Lung microvascular endothelial cell (primary cell): ENCODE measurements at places on chromosomes 11 and 22. TPM values are rescaled to one million over a fixed set of nuclear protein-coding genes. Genes with fewer than 3 reads are reported as not detected.

The YIF1A gene
- total RNA-seq, result 95.9 and 136 TPM in 2 replicates

The PATE3 gene
- not detected in 2 replicates for total RNA-seq

The B3GAT3 gene
- total RNA-seq, result 12.0 and 15.1 TPM in 2 replicates

The SAA4 gene
- total RNA-seq, result not detected in 2 replicates

The ANGPTL5 gene
- not detected in 2 replicates for total RNA-seq

The ZNF280B gene
- total RNA-seq, result 0.20 and 0.22 TPM in 2 replicates

The CCDC73 gene
- total RNA-seq, result not detected in 2 replicates

The FBLN1 gene
- total RNA-seq, result 0.22 and 0.40 TPM in 2 replicates

The C11orf98 gene
- 25.5 and 37.5 TPM in 2 replicates for total RNA-seq

The DBX1 gene
- not detected in 2 replicates for total RNA-seq

The ANO3 gene
- not detected in 2 replicates for total RNA-seq

The LDHAL6A gene
- not detected in 2 replicates for total RNA-seq

The ACTN3 gene
- under 0.01 TPM in 1 of 2 replicates, not detected in the other for total RNA-seq

The MYBPC3 gene
- not detected in 2 replicates for total RNA-seq

The TMX2 gene
- total RNA-seq, result 37.7 and 54.2 TPM in 2 replicates

The OR10D3 gene
- not detected in 2 replicates for total RNA-seq

The OR8G5 gene
- not detected in 2 replicates for total RNA-seq

The TSPAN18 gene
- total RNA-seq, result 25.3 and 31.5 TPM in 2 replicates

The OSBP2 gene
- total RNA-seq, result 10.5 and 15.9 TPM in 2 replicates

The OR51A2 gene
- total RNA-seq, result not detected in 2 replicates
